ENCODE measurements at places on chromosomes 5 and 9.

GRCh38 chr9:22446589-22446949 is at the start of gene DMRTA1:
DMRTA1 (plus strand) TSS chr9:22446824; CDS start chr9:22447066, 242 bp downstream.
- no peaks in the 10 kb centered on the region for H3K36me3 ChIP-seq
- no peaks in the 10 kb centered on the region for H3K4me1 ChIP-seq

GRCh38 chr9:92146610-92147009 is 31.4 kb upstream of the SPTLC1 start:
- no peak overlapping the region for H3K4me3 ChIP-seq
- H3K4me1 ChIP-seq: peaks cover 14% of the 10 kb centered on the region
- no peaks in the 10 kb centered on the region for H3K27me3 ChIP-seq

DNA sequence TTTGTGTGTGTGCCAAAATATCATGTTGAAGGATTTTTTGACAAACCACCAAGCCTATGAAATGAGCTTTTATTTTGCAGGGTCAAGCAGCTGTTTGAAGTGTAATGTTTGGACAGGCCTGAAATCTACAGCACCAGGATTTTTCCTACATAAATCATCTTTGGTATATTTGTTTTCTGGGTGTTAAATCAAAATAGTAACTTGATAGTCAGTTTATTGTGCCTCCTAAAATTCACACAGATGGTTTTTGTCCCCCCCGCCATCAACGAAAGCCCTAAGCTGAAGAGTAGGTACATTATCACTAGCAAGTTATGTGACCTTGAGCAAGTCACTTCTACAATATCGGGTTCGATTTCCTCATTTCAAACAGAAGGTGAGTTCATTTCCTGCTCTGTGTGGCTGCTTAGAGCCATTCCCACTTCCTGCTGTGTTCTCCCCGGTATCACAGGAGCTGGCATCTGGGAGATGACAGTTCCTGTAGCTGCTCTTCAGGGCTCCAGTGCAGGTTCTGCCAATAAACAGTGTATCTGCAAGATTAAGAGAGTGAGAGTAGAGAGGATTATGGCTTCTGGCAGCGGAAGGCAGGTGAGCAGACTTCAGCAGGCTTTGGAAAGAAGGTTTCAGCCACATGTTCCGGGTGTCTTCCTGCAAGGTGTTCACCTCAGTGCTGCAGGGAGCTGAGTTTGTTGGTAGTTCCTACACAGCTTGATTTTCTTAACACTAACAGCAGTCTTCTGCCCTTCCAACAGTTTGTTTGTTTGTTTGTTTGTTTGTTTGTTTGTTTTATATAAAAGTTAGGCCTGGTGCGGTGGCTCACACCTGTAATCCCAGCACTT is 48.4 kb upstream of the GNE start:
- H3K27me3 ChIP-seq: no peaks in the 10 kb centered on the region
- H3K36me3 ChIP-seq: no peaks in the 10 kb centered on the region
- H3K4me3 ChIP-seq: no peak overlapping the region
- no peak overlapping the region for H3K27ac ChIP-seq
- no peak for DNase-seq

DNA sequence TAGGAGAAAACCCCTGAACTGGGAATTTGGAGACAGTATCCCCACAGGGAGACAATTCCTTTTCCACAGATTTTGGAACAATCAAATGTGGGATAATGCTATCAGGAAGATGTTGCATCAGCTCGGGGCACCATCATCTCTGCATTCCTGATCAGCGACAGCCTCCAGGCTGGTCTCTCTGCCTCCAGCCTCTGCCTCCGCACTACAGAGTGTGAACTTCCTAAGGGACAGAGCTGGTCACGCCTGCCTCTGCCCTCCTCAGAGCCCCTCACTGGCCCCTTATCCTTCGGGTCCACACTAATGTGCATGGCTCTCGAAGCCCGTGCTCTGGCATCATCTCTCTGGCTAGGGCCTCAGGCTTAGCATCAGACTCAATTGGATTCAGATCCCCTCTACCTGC is 8.6 kb downstream of the FOXI1 start:
- H3K27me3 ChIP-seq: no peaks in the 10 kb centered on the region
- no peak overlapping the region for H3K27ac ChIP-seq
- no peaks in the 10 kb centered on the region for H3K36me3 ChIP-seq

- no peaks in the 10 kb centered on the region for H3K27me3 ChIP-seq
- no peak overlapping the region for H3K4me3 ChIP-seq
- H3K4me1 ChIP-seq: no peaks in the 10 kb centered on the region
- DNase-seq: no peak
Measured at GRCh38 chr9:79155308-79155707, 416.5 kb upstream of the TLE4 start.

DNA sequence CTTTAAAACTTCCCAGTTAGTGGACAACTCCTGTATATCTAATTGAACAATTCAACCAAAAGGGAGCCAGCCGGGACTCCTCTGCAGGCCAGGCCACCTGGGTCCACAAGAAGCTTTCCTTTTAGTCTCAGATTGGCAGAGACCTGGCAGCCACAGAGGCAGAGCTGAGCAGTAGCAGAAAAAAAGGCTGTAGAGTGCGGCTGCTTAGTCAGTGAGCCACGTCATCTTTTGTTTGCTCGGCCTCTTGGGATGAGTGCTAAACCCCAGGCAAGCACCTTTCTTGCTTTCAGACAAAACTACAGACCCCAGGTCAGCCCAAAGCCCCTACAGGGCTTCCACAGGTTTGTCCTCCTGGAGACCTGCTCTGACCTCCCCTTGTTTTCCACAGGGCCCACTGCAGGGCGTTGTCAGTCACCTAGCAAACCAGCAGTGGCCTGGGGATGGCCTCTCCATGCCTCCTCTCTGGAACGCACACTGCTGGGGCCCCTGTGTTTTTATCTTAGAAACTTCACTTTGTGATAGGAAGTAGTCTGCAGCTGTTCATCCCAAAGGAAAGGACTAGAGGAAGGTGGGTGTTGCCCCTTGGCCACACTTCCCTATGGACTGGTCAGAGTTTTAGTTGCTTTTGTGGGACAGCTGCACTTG is 49.9 kb downstream of the SHB start:
- DNase-seq: no peak
- no peaks in the 10 kb centered on the region for H3K27me3 ChIP-seq
- no peaks in the 10 kb centered on the region for H3K36me3 ChIP-seq
- no peaks in the 10 kb centered on the region for H3K4me1 ChIP-seq

GRCh38 chr9:3750321-3750720 is 224.5 kb upstream of the RFX3 start:
- no peak for DNase-seq
- no peak overlapping the region for H3K4me3 ChIP-seq
- no peaks in the 10 kb centered on the region for H3K36me3 ChIP-seq
- no peaks in the 10 kb centered on the region for H3K27me3 ChIP-seq
- no peak overlapping the region for H3K27ac ChIP-seq

DNA sequence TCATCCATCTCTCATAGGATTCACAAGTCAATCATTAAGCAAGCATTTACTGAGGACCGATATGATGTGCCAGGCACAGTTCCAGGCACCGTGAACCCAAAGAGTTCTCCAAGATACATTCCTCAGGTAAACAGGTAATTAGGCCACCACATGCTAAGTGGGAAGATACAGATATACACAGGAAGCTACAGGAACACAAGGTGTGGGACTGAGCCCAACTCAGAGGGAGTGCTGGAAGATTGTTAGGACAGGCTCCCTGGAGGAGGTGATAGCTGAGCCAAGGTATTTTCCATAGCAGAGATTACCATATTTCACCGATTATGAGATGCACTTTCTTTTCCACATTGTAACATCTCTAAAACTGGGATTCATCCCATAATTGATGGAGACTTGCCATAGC is 31.4 kb upstream of the RAI14 start:
- H3K4me3 ChIP-seq: no peak overlapping the region
- no peak for DNase-seq
- no peaks in the 10 kb centered on the region for H3K36me3 ChIP-seq
- no peak overlapping the region for H3K27ac ChIP-seq
- H3K4me1 ChIP-seq: no peaks in the 10 kb centered on the region

GRCh38 chr5:108649646-108650045 is 98.1 kb upstream of the FER start:
- H3K4me3 ChIP-seq: no peak overlapping the region
- no peaks in the 10 kb centered on the region for H3K27me3 ChIP-seq
- H3K4me1 ChIP-seq: no peaks in the 10 kb centered on the region
- DNase-seq: no peak

DNA sequence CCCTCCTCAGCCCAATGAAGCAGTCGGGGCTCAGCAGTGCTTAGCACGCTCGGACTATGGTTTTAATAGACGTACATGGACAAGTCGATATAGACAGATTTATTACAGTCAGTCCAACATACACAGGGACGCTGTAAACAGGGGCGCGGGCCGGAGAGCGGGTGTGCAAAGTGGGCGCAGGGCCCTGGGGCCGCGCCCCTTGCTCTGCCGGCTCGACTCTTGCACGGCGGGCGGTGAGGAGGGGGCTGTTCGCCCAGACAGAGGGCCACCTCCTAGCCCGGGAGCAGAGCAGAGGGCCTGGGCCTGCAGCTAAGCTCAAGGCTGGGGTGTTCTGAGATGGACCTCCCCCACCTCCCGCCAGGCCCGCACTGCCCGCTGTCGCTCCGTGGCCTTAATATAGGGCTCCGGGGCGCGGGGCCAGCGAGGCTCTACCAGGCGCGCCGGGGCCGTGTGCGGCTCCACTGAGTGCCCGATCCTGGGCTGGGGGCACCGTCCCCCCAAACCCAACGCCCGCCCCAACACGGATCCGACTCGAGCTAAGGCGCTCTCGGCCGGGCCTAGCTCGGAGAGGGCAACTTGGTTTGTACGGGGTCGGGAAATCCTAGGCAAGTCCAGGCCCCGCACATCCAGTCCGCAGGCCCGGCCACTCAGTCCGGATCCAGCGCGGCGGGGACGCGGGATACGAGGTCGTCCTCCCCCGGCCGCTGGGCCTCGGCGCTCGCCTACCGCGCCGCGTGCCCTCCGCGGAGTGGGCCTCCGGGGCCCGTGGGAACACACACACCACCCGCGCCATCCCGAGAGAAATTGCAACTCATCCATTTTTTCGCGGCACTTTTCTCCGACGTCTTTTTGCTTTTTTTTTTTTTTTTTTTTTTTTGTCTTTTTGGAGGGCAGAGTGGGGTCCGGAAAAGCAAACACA is 6.1 kb downstream of the PITX1 start:
- H3K4me1 ChIP-seq: no peaks in the 10 kb centered on the region
- DNase-seq: no peak
- no peak overlapping the region for H3K4me3 ChIP-seq
- peaks cover 17% of the 10 kb centered on the region for H3K27me3 ChIP-seq

- H3K36me3 ChIP-seq: no peaks in the 10 kb centered on the region
- H3K27me3 ChIP-seq: no peaks in the 10 kb centered on the region
- H3K27ac ChIP-seq: no peak overlapping the region
- DNase-seq: no peak
Measured at GRCh38 chr5:176803943-176804498, 6.3 kb upstream of the UNC5A start.

GRCh38 chr5:169832845-169833244 is 147.4 kb downstream of the INSYN2B start:
- DNase-seq: no peak
- H3K36me3 ChIP-seq: no peaks in the 10 kb centered on the region
- H3K4me3 ChIP-seq: no peak overlapping the region
- H3K27ac ChIP-seq: peak overlapping the region; percentile 7
- H3K4me1 ChIP-seq: peaks cover 22% of the 10 kb centered on the region
- no peaks in the 10 kb centered on the region for H3K27me3 ChIP-seq

DNA sequence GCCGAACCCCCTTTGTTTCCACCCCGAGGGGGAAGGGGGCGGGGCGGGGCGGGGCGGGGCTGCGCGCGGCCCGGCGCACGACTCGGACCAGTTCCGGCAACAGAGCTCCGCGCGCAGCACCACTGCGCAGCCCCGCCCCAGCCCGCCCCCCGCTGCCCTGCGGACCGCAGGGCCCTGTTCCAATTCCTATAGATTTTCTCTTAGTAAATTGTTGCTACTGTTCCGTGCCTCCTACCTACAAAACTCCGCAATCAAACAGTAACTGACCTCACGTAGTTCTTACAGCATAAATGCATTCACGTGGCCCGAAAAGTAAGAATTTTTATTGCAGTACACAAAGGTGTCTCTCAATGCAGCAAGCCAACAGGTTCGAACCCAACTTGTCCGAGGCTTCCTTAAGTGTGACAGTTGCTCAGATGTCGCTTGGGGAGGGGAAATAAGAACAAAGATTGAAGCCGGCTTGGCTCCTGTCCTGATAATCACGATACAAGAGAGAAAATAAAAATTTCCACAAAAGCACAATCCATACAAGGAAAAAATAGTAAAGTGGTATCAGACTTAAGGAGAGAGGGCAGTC is 1.2 kb upstream of the RNF38 start:
- H3K27me3 ChIP-seq: no peaks in the 10 kb centered on the region
- H3K36me3 ChIP-seq: no peaks in the 10 kb centered on the region
- H3K27ac ChIP-seq: peak overlapping the region; percentile 46
- DNase-seq: peak; percentile 19
- peak overlapping the region; percentile 76 for H3K4me3 ChIP-seq

GRCh38 chr5:90955001-90955635 is 396.5 kb downstream of the ADGRV1 start:
- H3K4me3 ChIP-seq: no peak overlapping the region
- H3K27me3 ChIP-seq: no peaks in the 10 kb centered on the region
- DNase-seq: no peak
- no peaks in the 10 kb centered on the region for H3K4me1 ChIP-seq
- no peaks in the 10 kb centered on the region for H3K36me3 ChIP-seq

DNA sequence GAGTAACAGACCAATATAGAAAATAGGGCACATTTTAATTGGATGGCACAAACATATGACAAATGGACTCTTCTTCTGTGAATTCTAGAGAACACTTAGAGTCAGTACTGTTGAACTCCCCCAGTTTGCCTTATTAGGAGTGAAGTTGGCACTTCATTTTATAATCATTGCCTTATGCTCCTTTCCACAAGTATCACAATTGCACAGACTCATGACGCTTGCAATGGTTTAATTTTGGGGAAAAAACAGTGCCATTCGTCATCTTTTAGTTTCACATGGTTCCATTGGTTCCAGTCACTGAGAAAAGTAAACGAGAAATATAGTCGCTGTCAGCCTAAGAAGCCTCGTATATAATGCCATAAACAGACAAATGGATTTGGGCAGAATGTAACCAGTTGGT is 71.2 kb downstream of the LURAP1L start:
- DNase-seq: no peak
- no peak overlapping the region for H3K27ac ChIP-seq
- H3K4me3 ChIP-seq: no peak overlapping the region
- H3K4me1 ChIP-seq: no peaks in the 10 kb centered on the region
- no peaks in the 10 kb centered on the region for H3K27me3 ChIP-seq

DNA sequence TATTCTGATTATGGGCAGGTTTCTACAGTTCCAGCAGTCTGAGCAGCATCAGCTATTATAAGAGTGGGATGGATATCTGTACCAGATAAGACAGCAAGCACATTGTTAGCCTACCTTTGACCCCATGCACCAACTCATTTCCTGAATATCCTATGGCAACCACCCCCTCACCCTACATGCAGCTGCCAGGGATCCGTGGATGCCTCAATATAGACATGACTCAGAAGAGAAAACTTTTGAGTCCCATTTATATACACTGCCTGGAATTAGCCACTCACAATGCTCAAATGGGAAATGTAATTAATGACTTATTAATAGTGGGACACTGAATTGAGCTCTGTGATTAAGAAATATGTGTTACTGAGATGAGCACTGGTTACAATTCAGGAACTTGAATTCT is 124.4 kb downstream of the SSBP2 start:
- DNase-seq: no peak
- no peaks in the 10 kb centered on the region for H3K27me3 ChIP-seq
- H3K4me1 ChIP-seq: peaks cover 10% of the 10 kb centered on the region
- H3K36me3 ChIP-seq: no peaks in the 10 kb centered on the region
- no peak overlapping the region for H3K4me3 ChIP-seq

- H3K36me3 ChIP-seq: no peaks in the 10 kb centered on the region
- H3K27ac ChIP-seq: no peak overlapping the region
- no peaks in the 10 kb centered on the region for H3K27me3 ChIP-seq
- no peaks in the 10 kb centered on the region for H3K4me1 ChIP-seq
- no peak overlapping the region for H3K4me3 ChIP-seq
- no peak for DNase-seq
Measured at GRCh38 chr9:81517954-81518353, 171.4 kb downstream of the TLE1 start.

GRCh38 chr5:154278908-154279307 is 88.4 kb downstream of the GALNT10 start:
- H3K4me1 ChIP-seq: peaks cover 43% of the 10 kb centered on the region
- no peaks in the 10 kb centered on the region for H3K27me3 ChIP-seq
- peak; percentile 26 for DNase-seq

All from GM12878 (cell line).